ENCODE measurements at places on chromosomes 7 and 10. TPM values are rescaled to one million over a fixed set of nuclear protein-coding genes. Genes with fewer than 3 reads are reported as not detected.

DNA sequence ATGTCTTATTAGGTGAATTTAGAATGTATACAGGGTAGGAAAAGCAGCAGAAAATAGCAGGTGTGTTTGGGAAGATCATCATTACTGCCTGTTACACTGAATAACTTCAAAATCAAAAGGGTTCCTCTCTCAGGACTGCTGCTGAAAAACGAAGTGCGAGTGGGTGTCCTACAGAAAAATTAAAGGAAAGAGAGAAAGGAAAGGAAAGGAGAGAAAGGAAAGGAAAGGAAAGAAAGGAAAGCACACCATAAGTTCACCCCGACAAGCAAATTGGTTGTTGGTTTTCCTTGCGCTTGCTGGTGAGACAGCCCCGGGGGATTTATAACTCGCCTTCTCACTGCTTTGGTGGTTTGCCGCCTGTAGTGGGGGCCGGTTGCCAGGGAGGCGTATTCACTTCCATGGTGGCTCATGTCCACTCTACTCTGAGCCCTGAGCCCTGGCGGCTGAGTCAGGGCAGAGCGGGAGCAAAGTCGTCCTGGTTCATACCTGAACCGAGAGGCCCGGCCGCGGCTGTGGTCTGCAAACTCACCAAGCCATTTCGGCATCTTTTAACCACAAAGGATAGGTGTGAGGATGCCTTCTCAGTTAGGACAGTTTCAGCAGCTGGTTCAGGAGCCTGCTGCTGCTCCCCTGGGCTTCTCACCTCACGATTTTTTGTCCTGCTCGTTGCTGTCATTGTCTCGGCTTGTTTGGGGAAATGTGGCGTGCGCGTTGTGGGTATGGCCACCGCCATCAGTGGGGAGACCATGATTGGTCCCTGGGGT, 26.1 kb downstream of the INPP5A start:
- no peak for DNase-seq

GRCh38 chr7:43700059-43700501, 29.2 kb downstream of the COA1 start:
- DNase-seq: peak; percentile 15

DNA sequence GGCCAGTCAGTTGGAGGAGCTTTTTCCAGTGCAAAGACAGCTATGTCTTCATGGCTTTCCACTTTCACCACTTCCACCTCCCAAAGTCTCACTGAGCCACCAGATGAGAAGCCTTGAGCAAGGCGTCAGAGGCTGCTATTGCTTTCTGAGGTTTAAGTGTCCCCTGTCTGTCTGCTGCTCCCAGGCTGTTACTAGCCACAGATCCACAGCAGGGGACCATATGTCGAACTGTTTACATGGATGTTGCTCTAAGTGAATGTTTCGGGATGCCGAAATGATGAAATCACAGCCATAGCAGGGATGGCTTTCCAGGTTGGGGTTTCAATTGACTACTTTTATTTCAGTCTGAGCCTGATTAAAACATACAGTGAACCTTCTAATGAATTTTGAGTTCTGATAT, 88.5 kb downstream of the AVL9 start:
- no peak for DNase-seq

DNA sequence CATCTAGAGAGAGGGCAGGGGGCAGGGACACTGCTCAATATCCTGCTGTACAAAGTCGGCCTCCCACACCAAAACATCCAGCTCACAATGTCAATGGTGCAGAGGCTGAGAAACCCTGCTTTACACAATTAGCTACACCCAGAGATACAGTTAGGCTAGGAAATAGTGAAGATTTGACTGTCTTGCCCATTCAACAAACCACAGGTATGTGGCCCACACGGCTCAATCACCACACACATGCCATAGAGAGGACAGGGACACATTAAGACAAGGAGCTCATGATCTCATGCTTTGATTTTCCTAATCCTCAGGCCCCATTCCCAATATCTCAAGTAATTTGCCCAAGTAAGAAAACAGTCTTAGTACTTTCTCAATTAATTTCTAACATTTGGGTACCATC, 110.4 kb downstream of the OSBPL3 start:
- no peak for DNase-seq

The IDI2 gene
- polyA plus RNA-seq: not detected

GRCh38 chr10:58771863-58772262, 259.2 kb downstream of the BICC1 start:
- no peak for DNase-seq

GRCh38 chr7:84258628-84259027, 64.0 kb upstream of the SEMA3A start:
- DNase-seq: no peak

DNA sequence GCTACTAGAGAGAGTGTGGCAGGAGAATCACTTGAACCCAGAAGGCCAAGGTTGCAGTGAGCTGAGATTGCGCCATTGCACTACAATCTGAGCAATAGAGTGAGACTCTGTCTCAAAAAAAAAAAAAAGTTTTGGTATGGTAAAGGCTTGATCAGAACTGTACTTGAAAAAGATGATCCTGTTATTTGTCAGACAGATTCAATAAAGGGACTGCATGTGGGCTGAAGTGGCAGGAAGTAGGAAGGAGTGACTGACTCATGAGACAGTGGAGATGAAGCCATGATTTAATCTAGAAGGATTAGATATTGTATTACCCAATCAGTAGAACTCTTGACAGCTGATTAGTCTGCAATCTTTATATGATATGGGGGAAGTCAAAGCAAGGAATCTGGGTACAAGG, 2.7 kb upstream of the TMEM254 start:
- no peak for DNase-seq

DNA sequence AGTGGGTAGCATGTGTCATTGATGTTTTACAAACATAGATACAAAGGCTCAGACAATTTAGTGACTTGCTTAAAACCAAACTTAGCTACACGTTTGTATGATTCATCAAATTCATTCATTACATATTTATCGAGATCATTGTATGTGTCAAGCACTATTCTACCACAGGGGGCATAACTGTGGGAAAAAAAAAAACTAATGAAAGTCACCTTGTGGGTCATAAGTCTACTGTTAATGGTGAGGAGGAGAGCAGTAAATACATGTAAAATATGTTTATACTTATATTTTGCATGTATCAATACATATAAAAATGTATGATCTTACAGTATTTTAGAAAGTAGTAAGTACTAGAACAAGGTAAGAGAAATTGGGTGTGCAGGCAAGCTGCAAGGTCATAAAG, 933.8 kb downstream of the IPMK start:
- no peak for DNase-seq

- no peak for DNase-seq
Observed at GRCh38 chr10:35320341-35320740, 16.0 kb upstream of the CCNY start.

- DNase-seq: no peak
Observed at GRCh38 chr10:106436123-106436715, 728.3 kb downstream of the SORCS1 start.

The ANKIB1 gene
- polyA plus RNA-seq: 6.6 TPM

DNA sequence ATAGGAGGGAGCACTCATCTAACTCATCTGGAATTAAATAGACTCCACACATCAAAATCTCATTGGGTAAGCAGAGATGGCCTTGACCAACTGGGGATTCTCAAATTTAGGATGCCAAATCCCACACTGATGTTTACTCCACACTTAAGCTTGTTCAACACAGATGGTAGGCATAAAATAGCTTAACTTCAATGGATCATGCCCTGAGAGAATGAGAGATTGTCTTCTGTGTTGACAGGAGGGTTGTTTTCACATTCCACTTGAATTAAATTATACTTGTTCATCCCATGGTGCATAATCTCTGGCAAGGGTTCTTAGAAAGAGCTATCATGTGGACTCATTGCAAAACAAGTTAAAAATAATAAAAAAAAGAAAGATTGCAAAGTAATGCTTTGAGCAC, 391.4 kb downstream of the PLXDC2 start:
- no peak for DNase-seq

- peak; percentile 24 for DNase-seq
Observed at GRCh38 chr10:113718969-113719822, 32.3 kb upstream of the PLEKHS1 start.

- DNase-seq: no peak
Observed at GRCh38 chr7:14761510-14762296, 140.8 kb downstream of the DGKB start.

GRCh38 chr7:132881317-132881716, 200.6 kb downstream of the CHCHD3 start:
- DNase-seq: no peak

DNA sequence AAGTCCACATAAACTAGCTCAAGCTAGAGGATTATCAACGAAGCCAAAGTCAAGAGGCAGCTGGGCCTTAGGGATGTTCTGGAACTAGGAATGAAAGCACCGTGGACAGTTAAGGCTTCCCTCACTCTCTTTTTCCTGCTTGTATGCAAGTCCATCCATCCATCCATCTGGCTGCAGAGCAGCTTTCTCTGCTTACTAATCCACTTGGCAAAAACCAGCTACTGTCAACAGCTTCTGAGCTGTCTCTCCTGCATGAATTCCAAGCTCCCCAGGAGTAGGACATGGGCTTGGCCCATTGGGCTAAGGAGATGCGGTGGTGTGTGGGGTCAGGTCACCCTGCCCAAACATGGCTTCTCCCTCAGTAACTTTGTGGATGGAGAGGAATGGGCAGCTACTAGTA, 66.2 kb downstream of the NAMPT start:
- no peak for DNase-seq

GRCh38 chr7:124801330-124801895, 35.8 kb upstream of the GPR37 start:
- DNase-seq: no peak

The VIPR2 gene
- polyA plus RNA-seq: not detected

GRCh38 chr7:143487566-143487965, 9.9 kb downstream of the TAS2R41 start:
- DNase-seq: peak; percentile 82

DNA sequence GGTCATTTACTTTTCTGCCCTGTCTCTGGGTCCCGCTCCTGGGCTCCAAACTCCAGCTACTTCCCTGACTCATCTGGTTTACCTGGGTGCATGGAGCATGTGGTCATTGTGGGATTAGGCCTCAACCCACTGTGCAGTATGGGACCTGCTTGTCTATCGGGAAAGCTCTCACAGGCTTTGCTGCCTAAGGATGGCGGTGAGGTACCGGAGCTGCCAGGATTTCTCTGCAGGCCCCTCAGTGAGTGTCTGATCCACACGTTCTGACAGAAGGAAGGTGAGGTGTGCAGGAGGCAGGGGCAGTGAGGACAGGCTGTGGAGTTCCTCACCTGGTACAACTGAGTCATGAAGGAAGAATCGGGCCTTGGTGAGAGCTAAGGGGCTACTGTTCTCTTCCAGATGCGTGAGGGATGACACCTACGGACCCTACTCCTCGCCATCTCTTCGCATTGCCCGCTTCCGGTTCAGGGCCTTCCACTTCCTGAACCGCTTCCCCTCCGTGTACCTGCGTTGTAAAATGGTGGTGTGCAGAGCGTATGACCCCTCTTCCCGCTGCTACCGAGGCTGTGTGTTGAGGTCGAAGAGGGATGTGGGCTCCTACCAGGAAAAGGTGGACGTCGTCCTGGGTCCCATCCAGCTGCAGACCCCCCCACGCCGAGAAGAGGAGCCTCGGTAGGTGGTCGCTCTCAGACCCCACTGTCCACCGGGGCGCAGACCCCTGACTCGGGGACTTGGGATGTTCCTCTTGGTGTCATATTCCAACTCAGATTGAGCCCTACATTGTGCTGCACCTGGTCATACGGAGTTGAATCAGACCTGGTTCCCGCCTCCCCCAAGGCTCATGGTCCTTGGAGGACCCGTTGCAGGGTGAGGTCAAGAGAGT, 56.7 kb downstream of the C10orf120 start:
- DNase-seq: no peak

GRCh38 chr7:73904219-73905137, 43.5 kb downstream of the TMEM270 start:
- no peak for DNase-seq

- DNase-seq: no peak
Observed at GRCh38 chr7:117011419-117012260, 58.3 kb downstream of the ST7 start.

DNA sequence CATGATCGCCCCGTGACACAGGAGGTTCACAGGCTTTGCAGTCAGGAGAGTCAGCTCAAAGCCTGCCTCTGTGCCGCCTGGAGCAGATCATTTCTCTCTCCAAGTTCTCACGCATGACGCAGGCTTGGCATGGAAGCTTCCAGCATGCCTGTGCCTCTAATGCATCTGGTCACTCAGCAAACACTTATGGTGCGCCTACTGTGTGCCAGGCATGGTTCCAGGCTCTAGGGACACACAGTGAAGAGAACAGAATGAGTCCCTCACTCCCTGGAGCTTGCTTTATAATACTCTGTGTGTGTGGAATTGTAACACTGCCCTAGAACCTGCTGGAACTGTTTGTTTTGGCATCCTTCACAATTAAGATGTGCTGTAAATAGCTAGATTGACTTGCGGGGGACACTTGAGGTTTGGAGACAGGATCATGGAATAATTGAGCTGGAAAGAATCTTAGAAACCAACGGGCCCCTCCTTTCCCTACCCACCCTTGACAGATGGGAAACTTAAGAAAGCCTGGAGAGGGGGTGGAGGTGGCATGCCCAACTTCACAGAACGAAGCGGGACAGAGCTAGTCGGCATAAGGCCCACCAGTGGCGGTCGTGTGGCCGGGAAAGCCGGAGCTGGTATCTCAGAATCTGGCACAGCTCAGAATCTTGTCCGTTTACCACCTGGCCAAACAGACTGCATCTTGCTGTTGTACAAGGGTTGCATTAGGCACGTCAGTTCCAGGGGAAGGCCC, 4.6 kb upstream of the MYH16 start:
- DNase-seq: no peak

The CTAGE8 gene
- polyA plus RNA-seq: not detected

DNA sequence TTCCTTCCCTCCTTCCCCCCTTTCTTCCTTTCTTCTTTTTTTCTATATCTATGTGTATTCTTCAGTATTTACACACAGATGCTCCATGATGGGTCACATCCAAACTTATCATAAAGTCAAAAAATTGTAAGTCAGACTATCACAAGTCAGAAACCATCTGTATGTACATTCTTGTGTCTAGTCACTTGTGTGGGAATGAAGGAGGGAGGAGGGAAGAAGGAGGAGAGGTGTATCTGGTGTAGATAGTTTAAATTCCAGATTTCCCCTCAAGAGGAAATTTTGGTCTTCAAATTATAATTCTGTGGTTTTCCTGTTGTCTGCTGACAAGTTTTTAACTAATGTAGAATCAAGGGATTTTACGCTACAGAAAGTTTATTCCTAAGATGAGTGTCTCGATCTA, 287.2 kb downstream of the ETV1 start:
- no peak for DNase-seq

- DNase-seq: no peak
Observed at GRCh38 chr7:133753513-133753912, 373.6 kb upstream of the LRGUK start.

GRCh38 chr7:105213611-105214010, 175.1 kb downstream of the SRPK2 start:
- peak; percentile 88 for DNase-seq

DNA sequence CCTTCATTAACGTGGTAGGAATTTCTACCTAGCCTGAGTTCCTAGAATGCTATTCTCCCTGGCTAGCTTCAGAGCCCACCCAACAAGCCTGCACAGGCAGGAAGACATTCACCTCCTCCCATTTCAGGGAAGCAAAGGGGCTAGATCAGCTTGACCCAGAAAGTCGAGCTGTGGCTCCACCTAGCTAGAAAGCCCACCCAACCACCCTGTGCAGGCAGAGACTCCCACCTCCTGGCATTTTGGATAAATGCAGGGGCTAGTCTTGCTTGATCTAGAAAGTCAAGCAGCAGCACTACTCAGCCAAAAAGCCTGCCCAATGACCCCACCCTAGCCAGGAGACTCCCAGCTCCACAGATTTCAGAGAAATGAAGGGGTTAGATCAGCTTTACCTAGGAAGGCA, 479.5 kb downstream of the SDK1 start:
- no peak for DNase-seq

All from CD14-positive monocyte (primary cell).